ENCODE measurements at places on chromosomes 5 and 9.

DNA sequence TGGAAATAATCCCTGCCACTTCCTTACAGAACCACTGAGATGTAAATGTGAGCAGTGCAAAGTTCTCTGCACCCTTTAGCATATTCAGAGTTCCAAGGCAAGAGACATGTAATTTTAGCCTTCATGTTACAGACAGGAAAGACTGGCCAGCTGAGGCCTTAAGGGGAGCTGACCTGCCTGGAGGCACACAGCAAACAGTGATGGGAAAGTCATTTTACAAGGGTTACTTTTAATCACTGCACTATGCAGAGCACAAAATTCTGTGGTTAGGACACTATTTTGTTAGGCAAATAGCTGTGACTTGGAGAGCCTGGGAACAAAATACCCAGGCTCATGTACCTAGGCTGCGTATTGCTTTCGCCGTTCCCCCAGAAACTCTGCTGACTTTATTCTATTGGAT is 30.2 kb upstream of the TNIP1 start:
- peak; percentile 29 for DNase-seq

GRCh38 chr9:92601451-92601850 is 65.7 kb upstream of the ECM2 start:
- DNase-seq, result no peak

DNA sequence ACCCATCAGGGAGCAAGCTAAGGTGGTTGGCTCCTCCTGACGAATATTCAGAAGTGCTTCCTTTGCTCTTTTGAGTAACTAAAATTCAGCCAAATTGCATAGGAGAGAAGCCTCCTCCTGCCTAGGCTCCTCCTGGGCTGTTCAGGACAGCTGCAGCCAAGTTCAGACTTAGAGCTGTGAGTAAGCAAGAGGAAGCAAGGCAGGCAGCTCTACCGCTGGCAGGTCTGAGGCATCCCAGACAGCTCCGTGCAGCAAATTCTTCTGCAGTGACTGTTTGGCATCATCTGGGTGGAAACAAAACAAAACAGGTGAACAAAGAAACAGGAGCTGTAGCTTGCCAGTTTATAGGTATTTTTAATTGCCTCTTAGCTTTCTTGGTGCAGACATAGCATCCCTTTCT is 421.0 kb downstream of the GADD45G start:
- no peak for DNase-seq

DNA sequence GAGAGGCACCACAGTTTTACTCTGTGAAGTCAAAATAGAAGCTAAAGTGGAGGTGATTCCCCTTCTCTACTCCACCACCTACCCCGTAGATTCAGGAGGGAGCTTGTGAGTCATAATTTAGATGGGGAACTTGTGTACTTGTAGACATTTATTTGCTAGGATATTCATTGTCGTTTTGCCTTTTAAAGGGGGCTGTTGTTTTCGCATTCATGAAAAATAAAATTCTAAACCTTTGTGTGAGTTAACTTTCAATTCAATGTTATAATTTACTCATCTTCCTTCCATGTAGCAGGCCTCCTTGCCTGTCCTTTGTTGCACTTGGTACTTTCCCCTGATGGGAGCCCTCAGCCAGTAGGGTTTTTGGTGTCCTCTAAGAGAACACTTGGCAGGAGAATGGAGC is 22.0 kb downstream of the SECISBP2 start:
- DNase-seq, result no peak

GRCh38 chr5:108747774-108748400 is at the start of gene FER:
Gene FER (plus strand): TSS chr5:108747897. CDS start chr5:108798183, 50,286 bp downstream.
- peak; percentile 69 for DNase-seq

GRCh38 chr9:3235497-3235896 is 290.3 kb downstream of the RFX3 start:
- DNase-seq, result no peak

DNA sequence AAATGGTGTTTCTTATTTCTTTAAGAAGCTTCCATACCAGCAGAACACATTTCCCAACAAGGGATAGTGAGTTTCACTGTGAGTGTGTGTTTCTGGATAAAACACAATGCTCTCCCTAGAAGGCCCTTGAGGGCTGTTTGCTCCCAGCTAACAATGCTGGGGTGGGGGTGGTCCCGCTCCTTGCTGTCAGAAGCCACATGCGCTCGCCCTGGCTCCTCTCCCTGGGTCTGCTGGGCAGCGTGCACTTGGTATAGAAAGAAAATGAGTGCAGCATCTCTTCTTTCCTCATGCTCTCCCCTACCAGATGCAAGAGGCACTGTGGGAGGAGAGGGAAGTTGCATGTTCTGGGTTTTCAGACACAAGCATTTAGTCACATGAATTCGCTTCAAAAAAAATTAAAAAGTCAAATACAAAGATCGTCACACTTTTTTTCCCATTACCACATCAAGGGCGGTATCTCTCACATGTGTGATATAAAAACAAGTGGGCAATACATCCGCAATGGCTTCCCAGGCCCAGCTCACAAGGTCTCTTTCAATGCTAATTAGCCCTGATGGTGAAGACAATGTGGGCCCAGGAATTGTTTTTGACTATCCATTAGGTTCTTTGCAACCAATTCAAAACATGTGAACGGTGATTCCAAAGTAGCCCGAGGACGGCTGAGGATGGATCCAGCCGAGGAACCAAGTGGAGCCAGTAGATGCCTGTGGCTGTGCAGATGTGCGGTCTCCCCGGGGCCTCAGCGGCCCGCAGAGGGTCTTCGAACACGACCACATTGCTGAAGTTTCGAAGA is 603.6 kb downstream of the IRX1 start:
- no peak for DNase-seq

DNA sequence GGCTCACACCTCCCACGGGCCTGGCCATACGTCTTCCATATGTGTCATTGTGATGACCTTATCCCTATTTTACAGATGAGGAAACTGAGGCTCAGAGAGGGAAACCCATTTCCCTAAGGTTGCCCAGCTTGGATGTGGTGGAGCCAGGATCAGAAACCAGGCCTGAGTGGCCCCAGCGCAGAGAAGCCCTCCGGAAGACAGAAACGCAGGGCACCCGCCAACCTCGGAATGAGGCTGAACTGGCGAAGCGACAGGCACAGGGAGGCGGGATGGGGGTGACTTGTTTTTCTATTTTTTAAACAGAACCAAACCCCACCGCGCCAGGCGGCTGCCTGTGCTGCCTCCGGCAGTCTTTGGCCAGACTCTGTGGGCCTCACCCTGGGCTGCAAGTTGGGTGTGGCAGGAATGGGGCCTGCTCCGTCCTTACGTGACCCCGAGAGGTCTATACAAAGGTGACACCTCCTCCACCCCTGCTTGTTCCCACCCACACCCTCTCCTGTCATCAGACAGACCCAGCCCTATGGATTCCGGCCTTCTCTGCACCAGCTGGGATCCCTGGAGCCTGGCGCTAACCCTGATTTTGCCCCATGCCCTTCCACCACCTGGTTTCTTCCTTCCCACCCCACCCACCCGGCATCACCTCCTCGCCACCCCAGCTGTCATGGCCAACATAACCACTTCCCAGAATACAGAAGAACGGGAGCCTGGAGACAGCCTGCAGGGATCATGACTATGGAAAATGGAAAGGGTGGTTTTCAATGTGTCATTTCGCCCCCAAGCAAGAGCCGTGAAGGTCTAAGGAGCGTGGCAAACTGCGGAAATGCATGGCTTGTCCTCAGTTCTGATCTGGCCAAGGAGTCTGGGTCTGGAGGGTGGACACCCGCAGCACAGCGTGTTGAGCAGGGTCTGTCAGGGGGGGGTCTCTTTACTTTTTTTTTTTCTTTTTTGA is 23.6 kb downstream of the PLPP7 start:
- no peak for DNase-seq

- peak; percentile 37 for DNase-seq
Measured at GRCh38 chr9:136204838-136205706, at the start of gene LHX3. Gene LHX3 (minus strand): TSS chr9:136205128. CDS start chr9:136205012, 116 bp downstream.

Data from EH (cell line).